ENCODE measurements at places on chromosomes 7 and 10.
A peak's percentile ranks its signal among the peaks of the same experiment; 100 is the strongest.

DNA sequence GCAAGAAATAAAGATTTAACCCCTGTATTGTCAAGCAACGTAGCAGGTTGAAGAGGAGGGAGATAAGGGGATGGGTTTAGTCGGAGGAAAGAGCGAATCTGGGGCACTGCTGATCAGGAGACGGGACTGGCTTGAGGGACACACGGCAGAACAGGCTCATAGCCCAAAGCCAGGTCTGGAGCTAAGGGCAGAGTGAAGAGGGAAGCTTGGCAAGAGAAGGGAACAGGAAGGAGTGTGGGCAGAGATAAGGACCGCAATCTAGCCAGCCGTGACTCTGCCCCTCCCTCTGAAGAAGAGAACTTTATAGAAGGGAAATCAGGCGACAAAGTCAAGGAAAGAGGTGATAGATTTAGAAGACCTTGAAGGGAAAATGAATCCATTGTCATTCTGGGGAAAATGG, 67.6 kb downstream of the CAV1 start:
- DNase-seq = no peak

DNA sequence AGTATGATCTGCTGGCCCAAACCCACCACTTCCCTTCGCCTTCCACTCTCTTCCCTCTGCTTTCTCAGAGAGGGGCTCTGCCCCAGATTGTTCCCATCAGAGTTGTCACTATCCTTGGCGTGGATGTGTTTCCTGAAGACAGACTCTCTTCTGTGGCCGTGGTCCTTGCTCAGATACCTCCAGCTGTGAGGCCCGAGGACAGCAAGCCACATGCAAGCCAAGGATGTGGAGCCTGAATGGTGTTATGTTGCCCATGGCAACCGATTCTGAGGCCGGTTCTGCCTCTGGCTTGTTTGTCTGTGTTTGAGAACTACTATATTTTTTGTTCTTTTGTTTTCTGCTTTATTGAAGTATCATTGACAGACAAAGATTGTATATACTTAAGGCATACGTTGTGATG, 247.4 kb upstream of the PODXL start:
- DNase-seq = no peak

DNA sequence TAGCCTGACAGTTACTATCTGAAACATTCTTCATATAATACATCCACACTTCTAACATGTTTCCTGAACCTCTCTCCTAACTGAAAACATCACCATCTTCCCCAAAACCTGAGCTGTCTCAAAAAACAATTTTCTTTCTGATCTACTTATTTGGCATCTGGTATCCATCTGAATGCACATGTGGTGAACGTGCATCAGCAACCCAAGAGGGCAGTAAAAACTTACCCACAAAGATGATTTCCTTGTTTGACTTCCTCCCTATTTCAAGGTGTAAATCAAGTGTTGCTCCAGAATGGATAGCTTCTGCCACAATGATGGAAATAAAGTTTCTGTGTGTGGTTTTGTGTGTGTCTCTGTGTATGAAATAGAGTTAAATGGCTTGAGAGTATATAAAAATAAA, 500.4 kb downstream of the MAGI2 start:
- no peak for DNase-seq

DNA sequence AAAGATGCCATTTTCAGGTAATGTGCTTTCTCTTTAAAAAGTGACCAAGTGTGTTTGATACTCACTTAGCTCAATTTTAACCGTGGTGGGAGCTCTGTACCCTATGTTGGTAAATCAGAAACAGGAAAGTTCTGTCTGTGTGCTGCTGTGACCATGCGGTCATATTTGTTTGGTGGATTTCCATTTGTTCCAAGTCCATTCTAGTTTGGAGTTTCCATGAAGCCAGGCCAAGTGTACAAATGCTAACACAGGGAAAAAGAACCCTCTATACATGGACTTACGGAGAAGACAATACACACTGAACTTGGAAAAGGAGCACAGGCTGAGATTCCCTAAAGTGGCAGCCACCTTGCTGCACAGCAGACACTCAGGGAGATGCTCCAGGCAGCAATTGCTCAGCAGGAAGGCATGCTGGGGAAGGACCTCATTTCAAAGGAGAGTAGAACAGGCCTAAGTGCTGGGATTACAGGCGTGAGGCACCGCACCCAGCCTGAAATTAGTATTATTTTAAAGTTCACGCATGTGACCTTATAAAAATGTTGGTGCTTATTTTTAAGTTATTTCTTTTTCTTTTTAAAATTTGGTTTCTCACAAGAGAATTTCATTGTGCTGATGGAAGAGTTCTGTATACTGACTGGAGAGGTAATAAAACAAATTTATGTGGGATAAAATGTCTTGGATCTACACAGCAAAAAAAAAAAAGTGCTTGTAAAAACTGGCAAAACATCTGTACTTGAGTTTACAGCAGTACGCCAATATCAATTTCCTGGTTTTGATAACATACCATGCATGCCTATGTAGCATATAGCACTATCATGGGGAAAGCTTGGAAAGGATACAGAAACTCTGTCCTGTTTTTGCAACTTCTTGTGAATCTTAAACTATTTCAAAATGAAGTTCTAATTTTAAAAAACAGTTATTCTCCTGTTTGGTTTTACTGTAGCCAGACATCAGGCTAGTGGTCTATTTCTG, 436.2 kb downstream of the KCNMA1 start:
- no peak for DNase-seq

DNA sequence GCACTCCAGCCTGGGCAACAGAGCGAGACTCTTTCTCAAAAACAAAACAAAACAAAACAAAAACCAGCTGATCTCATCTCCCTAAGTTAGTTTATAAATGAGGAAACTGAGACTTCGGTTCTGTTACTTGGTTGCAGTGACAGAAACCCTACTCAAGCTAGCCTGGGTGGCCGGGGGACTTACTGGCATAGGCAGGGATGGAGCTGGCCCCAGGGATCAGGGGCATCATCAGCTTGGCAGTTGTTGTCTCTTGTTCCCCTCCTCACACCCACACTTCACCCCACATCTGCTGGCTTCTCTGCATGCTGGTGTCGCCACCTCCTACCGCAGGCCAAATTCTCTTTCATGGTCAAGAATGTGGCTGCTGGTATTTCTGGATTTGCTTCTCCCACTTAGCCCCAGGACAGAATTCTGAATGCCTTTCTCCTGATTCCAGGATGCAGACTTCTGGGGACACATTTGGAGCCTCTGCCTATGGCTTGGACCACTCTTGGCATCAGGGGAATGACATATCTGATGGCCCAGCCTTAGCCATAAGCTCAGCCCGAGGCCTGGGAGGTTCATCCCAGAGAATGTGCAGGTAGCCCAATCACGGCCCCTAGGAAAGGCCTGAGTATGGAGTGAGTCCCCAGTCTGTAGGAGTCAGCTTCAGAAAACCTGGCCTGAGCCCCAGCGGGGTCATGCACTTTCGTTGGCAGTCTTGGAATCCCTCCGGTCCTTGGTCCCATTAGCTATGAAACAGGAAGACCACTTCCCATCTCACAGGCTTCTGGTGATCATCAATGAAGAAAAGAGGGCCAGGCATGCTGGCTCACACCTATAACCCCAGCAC, 41.6 kb upstream of the CTBP2 start:
- no peak for DNase-seq

DNA sequence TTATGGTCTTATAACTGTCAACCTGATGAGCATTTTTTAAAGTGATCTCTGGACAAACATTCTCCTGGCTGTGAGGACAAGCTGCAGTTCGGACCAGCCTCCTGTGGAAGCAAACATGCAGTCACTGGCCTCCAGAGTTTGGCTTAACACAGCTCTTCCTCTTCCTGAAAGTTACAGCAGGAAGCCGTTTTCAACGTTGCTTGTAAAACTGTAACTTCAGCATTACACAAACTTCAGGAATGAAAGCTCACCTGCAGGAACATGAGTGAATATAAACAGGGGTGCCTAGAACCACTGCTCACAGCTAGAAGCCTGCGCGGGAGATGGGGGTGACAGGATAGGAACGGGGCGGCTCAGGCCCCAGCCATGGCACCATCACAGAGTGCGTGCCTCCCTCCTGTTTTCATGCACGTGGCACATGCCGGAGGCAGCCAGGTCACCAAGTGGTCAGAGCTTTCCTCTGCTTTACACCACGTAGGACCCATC, 292.9 kb upstream of the PITRM1 start:
- no peak for DNase-seq

DNA sequence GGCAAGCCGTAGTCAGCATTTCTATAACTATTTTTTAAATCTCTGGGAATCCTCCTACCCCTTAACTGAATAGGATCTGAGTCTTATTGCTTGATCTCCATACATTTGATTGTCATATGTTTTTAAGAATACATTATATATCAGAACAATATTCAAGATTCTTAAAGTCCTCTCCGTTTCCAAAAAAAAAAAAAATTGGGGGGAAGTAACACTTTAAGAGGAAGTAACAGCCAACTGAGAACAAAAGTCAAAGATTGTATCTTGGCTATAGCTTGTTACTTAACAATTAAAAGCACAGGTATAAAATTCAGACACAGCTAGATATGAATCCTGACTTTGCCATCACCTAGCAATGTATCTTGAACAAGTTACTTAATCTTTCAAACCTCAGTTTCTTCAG, 169.9 kb upstream of the ADO start:
- DNase-seq = no peak

DNA sequence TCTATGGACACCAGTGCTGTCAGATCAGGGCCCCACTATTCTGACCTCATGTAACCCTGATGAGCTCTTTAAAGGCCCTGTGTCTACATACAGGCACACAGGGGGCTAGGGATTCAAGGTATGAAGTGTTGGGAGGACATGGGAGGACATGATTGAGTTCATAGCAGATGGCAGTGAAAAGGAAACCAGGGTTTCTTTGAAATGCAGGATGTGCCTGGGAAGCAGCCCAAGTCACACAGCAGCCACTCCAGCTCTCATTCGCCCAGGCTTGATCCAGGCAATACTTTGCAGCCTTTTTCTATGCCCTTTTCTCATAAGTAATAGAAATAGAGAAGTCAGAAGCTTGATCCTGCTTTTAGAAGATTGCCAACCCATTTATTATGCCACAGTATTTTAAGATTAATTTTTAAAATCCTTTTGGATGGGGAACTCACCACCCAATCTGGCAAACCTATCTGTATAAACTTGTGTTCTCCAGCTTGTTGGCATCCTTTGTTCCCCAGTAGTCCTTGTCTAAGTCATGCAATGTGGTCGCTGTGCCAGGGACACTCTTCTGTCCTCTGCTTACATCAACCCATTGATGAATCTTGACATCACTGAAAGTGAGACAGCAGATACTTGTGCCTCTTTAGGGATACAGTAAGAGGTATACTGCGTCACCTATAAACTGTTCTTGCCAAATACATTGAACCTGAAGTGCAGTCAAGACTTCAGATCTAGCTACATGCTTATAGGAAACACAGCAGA, 95.0 kb downstream of the TAF3 start:
- DNase-seq = no peak

DNA sequence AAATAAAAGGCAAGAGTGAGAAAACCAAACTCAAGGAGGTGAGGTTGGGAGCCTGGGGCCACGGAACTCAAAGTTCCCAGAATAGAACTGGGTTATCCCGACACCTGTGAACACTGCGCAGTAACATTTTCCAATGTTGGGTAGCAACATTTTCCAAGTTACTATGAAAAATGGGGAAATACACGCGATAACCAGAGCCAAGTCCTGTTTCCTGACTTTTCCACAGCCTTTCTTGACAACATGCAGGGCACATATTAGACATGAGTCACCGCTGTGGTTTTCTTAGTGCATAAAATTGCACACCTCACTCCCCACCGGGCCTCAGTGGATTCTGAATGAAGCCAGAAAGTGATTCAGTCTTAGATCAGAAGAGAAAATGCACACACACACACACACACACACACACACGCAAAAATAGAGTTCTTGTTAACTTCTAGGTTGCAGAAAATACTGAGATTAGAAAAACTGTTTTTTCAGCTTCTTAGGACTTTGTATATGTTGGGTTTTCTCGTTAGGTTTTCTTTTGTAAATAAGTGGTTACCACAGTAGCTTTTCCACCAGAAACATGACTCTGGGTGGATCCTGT, 70.0 kb downstream of the CAMK1D start:
- DNase-seq = peak; percentile 80

DNA sequence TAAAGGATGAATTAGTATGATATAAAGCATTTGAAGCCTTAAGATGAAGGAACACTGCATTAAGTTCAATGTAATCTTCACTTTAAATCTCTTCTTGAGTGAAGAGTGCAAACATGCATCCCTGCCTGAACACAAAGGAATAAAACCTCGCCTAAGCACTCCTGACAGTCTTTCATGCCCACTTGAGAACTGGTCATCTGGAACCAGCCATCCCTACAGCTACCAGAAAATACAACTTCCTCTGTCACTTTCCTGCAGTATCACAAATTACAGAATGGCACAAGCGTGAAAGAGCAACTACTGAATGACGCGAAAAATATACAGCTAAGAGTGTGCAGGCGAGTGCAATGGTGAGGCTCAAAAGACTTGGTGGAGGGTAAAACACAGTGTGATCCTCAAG, 1079.9 kb downstream of the CNTNAP2 start:
- DNase-seq = no peak

- DNase-seq = peak; percentile 58
Measured at GRCh38 chr10:50540069-50540825, 83.5 kb downstream of the SGMS1 start.

DNA sequence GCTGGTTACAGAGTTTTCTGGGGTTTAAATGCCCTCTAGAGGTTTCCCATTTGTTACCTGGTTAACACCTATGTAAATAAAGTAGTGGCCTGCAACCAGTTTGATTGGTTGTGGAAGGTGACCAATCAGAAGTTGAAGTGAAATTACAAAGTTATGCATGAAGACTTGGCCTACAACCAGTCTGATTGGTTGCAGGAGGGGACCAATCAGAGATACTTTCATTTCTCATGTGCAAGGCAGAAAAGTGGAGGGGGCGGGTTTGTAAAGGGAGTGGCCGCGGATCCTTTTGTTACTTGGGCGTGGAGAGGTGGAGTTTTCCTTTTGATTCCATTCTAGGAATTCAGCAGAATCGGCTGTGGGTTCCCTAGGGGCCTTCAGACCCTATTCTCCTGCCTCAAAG, 80.8 kb downstream of the SEC23IP start:
- no peak for DNase-seq

DNA sequence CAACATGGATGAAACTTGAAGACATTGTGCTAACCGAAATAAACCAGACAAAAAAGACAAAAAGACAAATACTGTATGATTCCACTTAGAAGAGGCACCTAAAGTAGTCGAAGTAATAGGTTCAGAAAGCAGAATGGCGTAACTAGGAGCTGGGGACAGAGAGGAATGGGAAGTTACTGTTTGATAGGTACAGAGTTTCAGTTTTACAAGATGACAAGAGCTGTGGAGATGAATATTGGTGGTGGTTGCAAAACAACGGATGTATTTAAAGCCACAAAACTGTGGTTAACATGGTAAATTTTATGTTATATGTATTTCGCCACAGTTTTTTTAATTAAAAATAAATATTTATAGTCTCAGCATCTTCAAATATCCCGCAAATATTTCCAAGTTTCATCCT, 64.1 kb upstream of the DIP2C start:
- no peak for DNase-seq

DNA sequence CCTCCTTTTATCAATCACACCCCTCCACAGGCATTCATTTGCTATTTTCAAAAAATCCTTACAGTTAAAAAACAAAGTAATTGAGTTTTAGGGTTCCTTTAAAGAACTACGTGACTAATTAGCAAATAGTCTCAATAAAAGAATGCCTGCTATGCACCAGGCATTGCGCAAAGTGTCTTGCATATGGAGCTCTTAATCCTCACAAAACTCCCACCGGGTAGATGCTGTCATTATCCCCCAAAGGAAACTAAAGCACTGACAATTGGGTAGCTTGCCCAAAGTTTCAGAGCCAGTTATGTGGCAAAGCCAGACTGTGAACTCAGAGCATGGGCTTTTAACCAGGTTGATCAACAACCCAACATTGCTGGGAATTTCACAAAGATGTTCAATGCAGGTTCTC, 305.7 kb downstream of the ELMO1 start:
- no peak for DNase-seq

GRCh38 chr7:35255443-35256255, 1.7 kb upstream of the TBX20 start:
- no peak for DNase-seq
